ENCODE measurements at places on chromosomes 11 and 22.

GRCh38 chr22:25488244-25489020 lies 76.0 kb upstream of the GRK3 start:
- peak; percentile 57 for ATAC-seq

DNA sequence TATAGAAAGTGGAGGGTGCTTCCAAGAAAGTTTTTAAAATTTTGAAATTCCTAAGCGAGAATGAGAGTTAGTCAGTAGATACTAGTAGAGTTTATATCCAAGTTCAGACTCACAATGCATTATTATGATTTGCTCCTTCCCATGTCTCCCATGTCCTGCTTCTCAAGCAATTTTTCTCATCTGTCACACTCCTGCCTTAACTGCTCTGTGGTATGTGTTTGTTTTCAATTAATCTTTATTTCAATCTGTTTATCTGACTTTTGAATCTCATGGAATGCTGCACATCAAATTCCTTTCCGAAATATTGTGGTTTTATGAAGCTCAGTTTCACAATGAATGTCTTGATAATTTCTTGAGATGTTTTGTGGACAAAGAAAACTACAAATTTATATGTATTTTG lies 18.1 kb downstream of the THY1 start:
- ATAC-seq: no peak

DNA sequence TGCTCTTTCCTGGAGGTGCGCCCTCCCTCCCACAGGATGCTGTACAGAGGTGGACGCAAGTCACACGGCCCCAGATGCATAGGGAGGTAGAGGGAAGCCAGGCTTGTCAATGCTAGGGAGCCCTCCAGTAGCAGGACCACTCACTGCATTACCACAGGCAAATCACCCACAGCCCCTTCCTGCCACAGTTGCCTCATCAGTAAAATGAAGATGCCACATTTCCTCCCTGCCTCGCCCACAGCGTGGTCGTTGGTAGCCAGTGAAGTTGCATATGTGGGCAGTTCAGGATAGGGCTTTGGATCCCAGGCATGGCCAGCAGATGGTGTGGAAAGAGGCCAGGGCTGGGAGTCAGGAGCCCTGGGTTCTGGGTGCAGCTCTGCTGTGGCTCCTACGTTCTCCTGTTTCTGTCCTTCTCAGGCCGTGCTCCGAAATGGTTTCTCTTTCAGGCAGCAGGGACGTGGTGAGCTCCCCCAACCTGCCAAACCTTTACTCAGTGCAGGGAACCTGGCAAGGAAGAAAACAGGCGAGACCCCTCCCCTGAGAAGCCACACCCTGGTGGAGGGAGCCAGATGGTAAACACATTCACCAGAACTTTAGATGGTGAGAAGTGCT lies 22.6 kb downstream of the DAGLA start:
- no peak for ATAC-seq

DNA sequence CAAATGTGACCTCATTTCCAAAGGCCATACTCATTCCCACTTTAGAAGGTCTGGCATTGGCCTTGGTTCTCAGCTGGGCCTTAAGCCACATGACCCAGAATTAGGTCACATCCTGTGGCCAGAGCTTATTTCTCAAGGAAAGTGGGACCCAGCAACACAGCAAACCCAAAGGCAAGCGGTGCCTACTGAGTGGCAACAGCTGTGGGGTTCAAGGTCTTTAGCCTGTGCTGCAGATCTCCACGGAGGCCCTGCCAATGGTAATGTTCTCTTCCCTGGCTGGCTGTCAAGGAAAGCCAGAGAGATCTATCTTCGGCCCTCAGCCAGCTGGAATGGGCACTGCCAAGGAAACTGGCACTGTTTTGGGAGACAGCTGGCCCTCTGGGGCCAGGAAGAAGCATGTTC lies 41.5 kb upstream of the TP53I11 start:
- ATAC-seq: no peak

- no peak for ATAC-seq
These were observed 109.0 kb downstream of the OSBP2 start for GRCh38 chr22:30803679-30804078.

GRCh38 chr22:34437140-34437539 lies 516.9 kb upstream of the LARGE1 start:
- no peak for ATAC-seq

- peak; percentile 93 for ATAC-seq
These were observed 59.4 kb upstream of the A4GALT start for GRCh38 chr22:42780070-42780540.

DNA sequence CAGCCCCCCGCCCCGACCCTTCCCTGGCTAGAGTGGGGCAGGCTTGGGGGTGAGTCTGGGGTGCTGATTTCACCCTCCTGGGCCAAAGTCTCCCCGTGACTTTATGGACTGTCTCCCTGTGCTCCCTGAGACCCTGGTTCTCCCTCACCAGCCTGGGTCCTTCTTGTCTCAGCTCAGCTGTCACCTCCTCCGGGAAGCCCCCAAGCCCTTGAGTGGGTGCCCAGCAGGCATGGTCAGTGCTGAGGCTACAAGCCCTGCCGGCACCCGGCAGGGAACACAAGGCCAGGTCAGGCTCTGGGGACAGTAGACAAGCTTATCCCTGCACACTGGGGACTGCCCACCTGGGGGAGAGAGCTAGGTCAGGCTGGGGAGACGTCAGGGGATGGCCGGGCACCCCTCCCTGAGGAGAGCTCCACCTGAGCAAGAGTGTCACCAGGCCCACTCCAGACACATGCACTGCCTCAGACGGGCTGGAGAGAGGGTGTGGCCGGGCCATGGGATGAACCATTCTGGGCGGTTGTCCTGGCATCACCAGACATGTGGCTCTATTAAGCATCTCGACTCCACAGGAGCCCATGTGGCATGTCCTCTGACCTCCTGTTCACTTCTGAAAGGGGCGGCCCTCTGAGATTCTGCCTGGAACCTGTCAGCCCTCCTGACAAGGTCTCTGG lies 22.6 kb upstream of the RTN4R start:
- no peak for ATAC-seq

- no peak for ATAC-seq
These were observed 2.6 kb downstream of the SAMM50 start for GRCh38 chr22:43957871-43958270.

DNA sequence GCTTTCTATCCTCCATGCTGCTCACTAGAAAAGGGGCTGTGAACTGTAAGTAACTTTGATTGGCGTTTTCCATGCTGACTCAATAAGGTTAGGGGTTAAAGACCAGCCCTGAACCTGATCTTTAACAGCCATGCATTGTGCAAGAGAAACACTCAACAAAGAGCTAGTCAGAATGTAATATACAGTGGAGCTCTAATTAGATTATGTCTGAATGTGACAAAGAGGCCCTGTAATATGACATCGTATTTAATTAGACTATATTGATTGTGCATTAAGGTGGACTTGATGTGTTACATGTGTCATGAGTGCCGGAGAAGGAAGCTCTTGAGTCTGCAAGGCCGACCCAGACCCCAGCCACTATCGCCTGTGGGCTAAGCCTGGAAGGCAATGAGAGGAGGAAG lies 70.5 kb downstream of the PKNOX2 start:
- ATAC-seq: peak; percentile 79

GRCh38 chr11:27179334-27179733 lies 138.7 kb downstream of the BBOX1 start:
- no peak for ATAC-seq

DNA sequence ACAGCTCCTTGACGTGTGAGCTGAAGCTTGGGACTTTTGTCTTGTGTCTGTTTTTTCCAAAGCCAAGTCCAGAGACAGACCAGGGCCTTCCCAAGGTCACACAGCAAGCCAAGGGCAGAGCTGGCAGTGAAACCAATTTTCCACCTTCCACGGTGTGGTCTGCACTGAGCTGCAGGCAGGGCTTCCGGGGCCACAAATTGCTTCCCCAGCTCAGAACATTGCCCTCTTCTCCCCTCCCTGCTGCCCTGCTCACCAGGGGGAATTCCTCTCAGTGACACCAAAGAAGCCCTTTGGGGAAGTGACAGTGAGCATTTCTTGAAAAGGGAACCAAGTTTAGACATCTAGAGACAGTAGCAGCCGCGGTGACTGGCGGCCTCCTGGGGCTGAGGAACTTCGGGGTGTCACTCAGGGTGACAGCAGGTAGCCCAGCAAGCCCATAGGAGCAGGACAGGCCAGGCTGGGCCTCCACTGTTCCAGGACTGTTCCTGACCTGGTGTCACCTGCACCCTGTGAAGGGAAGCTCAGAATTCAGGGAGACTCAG lies 9.2 kb downstream of the FXYD2 start:
- ATAC-seq: no peak

- no peak for ATAC-seq
These were observed 17.4 kb downstream of the C11orf24 start for GRCh38 chr11:68254421-68254820.

- no peak for ATAC-seq
These were observed 8.5 kb downstream of the ACAD8 start for GRCh38 chr11:134261626-134262488.

DNA sequence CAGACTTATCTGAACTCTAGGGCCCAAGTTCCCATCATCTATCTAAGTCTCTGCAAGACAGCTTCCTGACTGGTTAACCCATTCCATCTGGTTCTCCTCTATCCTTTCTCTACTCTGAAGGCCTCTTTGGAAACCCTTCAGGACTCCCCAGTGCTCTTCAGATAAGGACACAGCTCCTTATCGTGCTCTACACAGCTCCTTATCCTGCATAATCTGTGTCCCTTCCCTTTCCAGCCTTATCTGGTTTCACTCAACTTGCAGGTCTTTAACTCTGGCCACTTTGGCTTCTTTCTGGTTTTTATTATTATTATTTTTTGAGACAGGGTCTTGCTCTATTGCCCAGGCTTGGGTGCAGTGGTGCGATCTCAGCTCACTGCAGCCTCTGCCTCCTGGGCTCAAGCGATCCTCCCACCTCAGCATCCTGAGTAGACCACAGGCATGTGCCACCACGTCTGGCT lies 10.6 kb downstream of the ENDOD1 start:
- ATAC-seq: no peak

DNA sequence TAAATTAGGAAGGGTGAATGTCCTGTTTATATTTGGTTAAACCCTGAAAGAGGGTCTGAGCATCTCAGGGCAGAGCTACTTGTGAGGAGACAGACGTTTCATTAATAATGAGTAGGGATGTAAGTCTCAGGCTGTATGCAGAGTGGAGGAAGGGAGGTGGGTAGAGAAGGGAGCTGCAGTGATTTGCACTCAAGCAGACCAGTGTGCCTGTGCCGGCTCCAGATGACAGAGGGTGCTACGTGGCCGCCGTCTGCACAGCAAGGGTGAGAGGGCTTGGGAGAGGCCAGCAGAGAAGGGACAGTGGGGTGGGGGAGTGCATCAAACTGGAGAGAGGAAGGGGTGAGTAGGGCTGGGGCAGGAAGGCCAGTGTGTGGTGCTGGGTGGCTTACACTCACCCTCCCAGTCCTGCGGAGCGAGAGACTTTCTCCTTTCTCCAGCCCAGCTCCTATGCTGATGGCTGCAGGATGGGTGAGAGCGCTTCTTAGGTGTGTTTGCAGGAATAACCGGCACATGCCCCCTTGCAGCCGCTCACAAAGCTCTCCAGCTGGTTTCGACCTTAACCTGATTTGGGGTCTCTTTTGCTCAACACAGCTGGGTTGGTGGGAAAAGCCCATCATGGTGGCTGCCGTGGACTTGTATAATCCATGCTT lies 130.6 kb downstream of the ST3GAL4 start:
- no peak for ATAC-seq

GRCh38 chr22:38953577-38954413 lies 3.6 kb upstream of the APOBEC3A start:
- peak; percentile 15 for ATAC-seq

- ATAC-seq: no peak
These were observed 26.4 kb downstream of the IGLL5 start for GRCh38 chr22:22913989-22914388.

DNA sequence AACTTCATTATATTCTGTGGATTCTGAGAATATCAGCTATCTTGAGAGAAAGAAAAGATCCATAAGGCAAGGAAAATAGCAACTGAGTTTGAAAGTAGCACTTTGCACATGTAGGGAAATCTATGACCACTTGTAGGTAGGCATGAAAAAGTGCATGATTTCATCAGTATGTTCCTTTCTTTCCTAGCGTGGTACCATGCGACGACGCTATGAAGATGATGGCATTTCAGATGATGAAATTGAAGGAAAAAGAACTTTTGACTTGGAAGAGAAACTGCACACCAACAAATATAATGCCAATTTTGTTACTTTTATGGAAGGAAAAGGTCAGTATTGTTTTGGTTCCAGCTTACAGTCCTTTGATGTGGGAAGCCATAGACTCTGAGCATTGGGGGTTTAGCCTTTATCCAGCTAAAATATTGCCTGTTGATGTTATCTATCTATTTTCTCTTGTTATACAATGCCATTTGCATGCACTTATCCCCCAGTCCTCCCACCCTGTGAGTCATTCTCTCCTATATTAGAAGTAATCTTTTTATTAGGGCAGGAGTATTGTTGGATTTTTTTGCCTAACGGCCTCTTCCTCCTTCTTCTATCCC lies 60.9 kb downstream of the KDM2A start:
- no peak for ATAC-seq

- no peak for ATAC-seq
These were observed 10.9 kb downstream of the RAB38 start for GRCh38 chr11:88164320-88164719.

- ATAC-seq: peak; percentile 49
These were observed 33.5 kb downstream of the LRRC10B start for GRCh38 chr11:61542024-61542461.

GRCh38 chr11:96012086-96012824 lies 88.3 kb upstream of the MTMR2 start:
- ATAC-seq: peak; percentile 94

- ATAC-seq: no peak
These were observed 177.4 kb downstream of the DSCAML1 start for GRCh38 chr11:117619661-117620060.

GRCh38 chr11:75820645-75821044 lies 5.6 kb downstream of the UVRAG start:
- ATAC-seq: peak; percentile 60

- peak; percentile 11 for ATAC-seq
These were observed 28.8 kb downstream of the DKK3 start for GRCh38 chr11:11979488-11980117.

- ATAC-seq: peak; percentile 78
These were observed 8.3 kb upstream of the HTR3B start for GRCh38 chr11:113896156-113896879.

DNA sequence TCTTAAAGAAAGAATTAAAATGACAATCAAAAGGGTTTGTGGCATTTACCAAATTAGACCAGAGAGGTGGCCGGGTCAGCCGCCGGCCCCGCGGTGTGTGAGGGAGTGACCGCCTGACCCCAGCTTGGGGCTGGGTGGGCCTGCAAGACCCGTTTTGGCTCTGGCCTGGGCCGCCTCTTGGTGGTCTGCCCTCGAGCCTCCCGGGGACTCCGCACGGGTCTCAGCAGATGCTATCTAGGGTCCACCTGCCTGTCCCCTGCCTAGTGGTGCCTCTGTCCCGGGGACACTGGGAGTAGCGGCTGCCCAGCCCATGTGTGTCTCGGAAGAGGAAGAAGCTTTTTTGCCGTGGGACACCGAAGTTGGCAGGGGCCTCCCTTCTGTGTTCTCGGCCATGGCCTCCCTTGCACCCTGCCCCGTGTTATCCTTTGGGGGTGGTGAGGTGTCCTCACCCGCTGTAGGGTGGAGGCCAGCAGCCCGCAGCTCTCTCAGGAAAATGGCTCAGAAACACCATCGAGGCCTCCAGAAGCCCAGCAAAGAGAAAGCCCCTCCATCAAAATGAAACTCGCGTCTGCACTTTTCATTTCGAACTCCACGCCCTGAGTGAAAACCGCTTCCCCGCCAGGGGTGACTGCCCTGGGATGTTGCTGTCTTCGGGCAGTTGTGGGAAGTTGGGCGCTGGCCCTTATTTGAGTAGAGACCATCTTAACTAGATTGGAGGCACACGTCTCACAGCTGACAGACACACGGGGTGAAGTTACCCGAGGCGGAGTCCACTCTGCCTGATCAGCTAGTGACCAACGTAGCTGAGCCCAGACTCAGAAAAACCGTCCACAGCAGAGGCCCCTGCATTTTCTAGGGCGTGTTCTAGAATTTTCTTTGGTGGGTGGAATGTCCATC lies 8.0 kb downstream of the CCND1 start:
- no peak for ATAC-seq
